ENCODE measurements at places on chromosomes 16 and 17.

DNA sequence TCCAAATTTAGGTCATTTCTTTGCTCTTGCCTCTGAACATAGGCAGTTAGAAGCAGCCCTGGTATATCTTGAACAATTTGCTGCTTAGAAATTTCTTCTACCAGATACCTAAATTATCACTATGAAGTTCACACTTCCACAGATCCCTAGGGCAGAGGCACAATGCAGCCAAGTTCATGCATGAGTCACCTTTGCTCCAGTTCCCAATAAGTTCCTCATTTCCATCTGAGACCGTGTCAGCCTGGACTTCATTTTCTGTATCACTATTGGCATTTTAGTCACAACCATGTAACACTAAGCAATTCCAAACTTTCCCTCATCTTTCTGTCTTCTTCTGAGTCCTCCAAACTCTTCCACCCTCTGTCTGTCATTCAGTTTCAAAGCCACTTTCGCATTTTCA lies 45.0 kb downstream of the KCNJ16 start:
- no peak for DNase-seq

DNA sequence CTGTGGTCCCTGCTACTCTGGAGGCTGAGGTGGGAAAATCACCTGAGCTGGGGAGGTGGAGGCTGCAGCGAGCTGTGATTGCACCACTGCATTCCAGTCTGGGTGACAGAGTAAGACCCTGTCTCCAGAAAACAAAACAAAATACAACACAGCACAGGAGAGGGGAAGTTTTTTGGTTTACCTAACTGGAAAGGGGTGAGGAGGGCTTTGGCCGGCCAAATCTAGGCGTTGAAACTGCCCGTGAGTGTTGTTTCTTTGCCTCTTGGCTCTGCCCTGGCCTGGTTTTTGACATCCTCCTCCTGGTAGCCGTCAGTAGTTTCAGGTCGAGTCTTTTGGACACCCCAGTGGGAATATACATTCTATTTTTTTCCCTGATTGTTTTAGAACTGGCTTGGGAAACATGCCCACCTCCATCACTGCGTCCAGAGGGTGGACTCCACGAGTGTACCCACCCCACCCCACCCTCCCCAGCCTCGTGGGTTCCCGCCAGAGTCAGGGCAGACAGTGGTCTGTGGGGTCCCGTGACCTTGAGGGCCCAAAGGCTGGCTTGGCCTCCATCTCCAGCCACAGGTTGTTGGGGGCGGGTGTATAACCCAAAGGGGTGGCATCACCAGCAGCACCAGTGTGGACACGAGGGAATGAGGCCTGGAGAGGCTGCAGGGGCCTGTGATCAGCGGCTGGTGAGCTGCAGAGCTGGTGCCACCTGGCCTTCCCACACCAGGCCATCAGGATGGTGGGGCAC lies 42.7 kb downstream of the NT5M start:
- no peak for DNase-seq

- DNase-seq, result no peak
Measured at GRCh38 chr17:55730808-55731207, 8.1 kb upstream of the TMEM100 start.

- no peak for DNase-seq
Measured at GRCh38 chr16:20259541-20259940, 67.8 kb downstream of the GP2 start.

DNA sequence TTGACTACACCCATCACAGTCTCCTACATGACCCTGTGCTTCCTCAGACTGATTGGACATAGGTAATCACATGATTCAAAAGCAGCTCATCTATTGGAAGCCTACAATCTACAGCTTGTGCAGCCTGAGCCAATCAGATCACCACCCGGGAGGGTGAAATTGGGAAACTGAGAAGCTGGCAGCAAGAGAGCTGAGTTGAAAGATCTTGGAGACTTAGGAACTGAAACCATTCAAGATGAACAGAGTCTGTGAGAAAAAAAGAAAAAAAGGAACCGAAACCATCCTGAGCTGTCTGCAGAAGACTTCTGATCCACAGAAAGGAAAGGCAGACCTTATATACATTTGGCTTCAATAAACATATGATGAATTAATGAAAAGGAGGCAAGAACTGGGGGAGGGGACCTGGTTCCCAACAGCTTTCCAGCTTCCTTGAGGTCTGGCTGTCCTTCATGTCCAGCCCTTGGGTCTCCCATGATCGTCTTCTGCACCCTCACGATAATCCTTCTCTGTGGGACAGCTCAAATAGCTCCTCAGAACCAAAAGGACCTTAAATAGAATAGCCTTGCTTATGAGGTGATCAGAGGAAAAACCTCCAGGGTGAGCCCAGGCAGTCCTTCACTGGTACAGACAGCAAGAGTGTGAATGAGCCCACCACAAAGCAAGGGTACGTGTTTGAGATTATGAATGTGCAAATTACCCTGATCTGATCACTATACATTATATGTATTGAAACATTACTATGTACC lies 32.6 kb downstream of the PLXDC1 start:
- no peak for DNase-seq

DNA sequence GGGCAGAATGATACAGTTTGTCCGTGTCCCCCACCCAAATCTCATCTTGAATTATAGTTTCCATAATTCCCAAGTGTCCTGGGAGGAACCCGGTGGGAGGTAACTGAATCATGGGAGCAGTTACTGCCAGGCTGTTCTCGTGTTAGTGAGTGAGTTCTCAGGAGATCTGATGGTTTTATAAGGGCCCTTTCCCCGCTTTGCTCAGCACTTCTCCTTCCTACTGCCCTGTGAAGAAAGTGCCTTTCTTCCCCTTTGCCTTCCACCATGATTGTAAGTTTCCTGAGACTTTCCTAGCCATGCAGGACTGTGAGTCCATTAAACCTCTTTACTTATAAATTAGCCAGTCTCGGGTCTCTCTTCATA lies 28.9 kb upstream of the SEC14L1 start:
- no peak for DNase-seq

DNA sequence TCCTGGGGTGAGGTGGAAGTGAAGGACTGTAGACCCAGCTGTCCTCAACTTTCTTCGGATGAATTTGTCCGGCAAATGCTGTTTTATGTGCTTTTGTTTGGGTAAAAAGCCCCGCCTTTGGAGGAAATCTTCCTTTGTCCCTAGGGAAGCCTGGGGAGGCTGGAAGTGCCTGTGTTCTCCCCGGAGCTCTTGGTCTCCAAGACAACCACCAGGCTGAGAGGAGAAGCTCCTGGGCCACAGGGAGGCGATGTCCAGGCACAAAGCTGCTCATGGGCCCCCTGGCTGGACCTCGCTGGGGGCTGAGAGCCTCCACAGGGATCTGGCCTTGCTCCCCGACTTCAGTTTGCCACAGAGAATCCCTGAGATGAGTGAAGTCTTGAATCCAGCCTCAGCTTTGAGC lies 293.1 kb upstream of the N4BP1 start:
- DNase-seq, result no peak
